Cerebellum (tissue), 4 donors: ENCODE measurements at places on chromosomes 3 and 15. TPM values are rescaled to one million over a fixed set of nuclear protein-coding genes. Genes with fewer than 3 reads are reported as not detected.

DNA sequence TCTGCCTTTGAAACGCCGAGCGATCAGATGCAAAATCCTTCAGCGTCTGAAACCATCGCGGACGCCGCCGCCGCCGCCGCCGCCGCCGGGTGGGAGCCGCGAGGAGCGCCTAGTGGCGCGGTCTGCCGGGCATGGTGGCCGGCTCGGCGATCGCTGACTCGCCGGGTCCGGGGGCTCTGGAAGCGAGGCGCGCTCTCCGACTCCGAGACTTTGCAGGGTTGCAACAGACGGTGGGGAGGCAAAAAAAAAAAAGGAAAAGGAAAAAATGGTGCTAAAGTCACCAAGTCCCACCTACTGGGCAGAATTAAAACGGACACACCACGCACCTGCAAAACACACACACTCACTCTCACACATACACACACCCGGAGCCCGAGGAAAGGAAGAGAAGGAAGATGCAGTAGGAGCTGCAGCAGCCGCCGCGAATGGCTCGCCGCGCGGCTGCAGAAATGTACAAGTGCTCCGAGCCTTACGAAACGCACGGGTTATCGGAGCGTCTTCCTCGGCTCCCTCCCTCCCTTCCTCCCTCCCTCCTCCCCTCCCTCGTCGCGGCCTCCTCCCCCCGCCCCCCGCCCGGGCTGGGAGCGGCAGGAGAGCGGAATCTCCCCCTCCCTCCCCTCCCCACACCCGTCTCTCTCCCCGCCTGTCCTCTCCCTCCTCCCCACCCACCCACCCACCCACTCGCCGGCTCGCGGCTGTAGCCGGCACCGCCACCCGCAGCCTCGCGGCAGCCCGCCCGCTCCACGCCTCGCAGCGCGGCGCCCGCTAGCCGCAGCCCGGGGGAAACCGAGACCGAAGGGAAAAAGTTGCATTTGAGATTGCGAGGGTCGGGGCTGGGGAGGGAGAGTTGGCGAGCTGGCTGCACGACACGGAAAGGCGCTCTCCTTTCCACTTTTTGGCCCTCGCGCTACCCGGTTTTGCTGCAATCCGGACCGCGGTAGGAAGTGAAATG, at the start of gene NTRK3:
NTRK3 (minus strand) TSS at position 461 of the 952 bp plus-strand sequence. CDS start 586 bp downstream, outside the sequence.
- DNase-seq: peak; percentile 80

DNA sequence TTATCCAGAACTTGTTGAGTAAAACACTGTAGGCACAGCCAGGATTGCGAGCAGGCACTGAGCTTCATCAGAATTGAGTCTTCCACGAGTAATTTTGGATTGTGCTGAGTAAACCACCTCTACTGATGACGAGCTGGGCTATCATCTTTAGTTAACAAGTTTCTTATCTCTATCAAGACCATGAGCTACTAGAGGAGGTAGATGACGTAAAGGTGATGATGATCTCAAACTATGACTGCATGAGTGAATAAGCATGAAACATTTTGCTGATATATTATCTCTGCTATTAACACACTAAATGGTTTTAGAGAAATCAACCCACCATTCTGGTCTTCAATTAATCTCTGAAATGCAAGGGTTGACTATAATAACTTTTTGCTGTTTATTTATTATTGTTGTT, 506.0 kb downstream of the GBE1 start:
- DNase-seq: no peak

DNA sequence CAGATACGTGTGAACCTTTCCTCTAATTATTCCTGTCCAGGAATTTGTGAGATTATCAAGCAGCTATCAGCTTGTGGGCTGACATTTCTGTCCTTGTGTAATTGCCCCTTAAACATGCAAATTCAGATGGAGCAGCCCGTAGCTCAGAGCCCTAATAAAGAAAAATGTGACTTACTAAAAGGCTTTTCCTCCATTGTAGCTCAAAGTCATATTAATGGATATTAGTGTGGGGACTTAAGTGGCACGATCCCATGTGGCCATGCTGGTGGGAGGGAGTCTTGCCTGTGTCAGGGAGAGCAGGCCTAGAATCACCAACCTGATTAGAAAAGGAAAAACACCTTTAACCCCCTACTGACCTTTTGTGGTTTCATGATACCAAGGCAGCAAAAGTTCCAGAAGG, 399.2 kb downstream of the LRTM1 start:
- DNase-seq: no peak

DNA sequence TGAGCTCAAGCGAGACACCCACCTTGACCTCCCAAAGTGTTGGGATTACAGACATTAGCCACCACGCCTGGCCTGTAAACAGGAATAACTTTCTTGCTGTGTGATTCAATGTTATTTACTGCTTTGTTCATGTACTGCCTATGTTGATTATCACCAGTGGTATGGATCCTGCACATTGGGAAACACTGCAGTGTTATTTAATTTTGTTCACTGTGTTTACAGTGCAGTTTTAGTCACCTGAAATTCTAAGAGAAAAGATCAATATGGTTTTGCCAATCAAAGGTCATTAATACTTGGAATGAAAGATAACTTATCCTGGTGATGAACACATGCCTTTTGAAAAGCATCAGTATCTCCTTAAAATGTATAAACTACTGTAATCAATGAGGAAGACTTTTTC, 8.6 kb upstream of the GABPB1 start:
- no peak for DNase-seq

GRCh38 chr3:63043631-63044030, 168.4 kb upstream of the CADPS start:
- DNase-seq: peak; percentile 3

- DNase-seq: no peak
These were observed 83.2 kb upstream of the PLSCR4 start for GRCh38 chr3:146334151-146334550.

- no peak for DNase-seq
These were observed 21.7 kb downstream of the GPR176 start for GRCh38 chr15:39898317-39898716.

DNA sequence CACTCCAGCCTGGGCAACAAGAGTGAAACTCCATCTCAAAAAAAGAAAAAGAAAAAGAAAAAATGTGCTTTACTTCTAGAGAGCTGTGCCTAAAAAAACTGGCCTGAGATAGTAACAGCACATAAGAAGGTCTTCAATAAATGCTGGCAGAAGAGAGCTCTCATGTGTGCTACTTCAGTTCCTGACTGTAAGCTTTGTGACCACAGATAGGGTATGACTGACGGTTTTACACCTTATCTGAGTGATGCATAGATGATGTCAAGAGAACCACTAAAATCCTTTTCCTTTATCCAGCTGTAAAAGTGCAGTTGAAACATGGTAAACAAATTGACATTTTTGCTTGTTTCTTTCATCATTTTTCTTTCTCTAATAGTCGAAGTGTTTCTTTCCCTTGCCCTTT, 127.9 kb downstream of the C3orf70 start:
- no peak for DNase-seq

GRCh38 chr15:40064231-40064894, 25.4 kb upstream of the SRP14 start:
- DNase-seq: no peak

GRCh38 chr3:23019596-23020300, 183.4 kb upstream of the UBE2E2 start:
- no peak for DNase-seq

DNA sequence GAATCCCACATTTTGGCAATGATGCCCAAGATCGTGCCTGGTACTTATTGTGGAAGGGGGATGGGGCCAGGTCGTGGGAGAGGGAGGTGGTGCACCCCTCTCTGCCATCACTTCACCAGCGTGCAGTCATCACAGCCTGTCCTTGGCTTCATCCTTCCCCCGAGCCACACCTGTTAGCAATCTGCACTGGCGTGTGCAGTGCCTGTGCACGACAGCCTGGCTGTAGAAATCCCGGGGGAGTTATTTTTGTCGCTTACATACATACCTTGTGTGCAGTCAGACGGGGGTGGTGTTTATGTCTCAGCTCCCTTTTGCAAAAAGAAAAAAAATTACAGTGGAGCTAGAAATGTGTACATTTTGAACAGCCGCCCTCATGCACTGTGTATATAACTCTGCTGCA, 216.0 kb downstream of the TLE3 start:
- no peak for DNase-seq

DNA sequence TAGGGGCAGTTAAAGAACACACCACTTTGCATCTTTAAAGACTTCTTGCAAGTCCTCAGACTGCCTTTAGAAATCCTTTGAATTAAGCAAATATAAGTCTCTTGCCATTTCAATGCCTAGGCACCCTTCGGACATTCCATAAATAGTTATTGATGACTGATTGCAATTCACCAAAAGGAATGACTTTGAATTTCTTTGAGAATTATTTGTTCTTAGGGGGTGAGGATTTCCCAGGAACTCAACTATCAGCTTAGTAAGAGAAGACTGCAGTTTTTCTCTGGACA, 495 bp upstream of the MYEF2 start:
- no peak for DNase-seq

DNA sequence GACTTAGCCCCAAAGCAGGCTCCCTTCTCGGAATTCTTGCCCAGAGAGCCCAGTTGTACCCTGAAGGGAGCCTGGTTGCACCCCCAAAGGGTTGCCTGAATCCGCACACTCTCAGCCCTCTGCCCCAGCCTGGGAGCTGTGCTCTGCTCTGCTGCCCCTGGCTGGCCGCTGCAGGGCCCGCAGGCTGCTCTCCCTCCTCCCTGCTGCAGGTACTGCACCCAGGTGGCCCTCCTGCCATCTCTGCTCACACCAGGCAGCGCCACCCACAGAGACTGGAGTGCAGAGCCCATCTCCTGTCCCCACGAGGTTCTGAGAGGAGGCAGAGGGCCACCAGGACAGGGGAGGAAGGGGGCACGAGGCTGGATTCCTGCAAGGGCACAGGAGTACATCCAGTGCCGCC, 134.2 kb upstream of the NSMCE3 start:
- no peak for DNase-seq

GRCh38 chr15:45163508-45163856, 24.3 kb downstream of the SHF start:
- DNase-seq: no peak

DNA sequence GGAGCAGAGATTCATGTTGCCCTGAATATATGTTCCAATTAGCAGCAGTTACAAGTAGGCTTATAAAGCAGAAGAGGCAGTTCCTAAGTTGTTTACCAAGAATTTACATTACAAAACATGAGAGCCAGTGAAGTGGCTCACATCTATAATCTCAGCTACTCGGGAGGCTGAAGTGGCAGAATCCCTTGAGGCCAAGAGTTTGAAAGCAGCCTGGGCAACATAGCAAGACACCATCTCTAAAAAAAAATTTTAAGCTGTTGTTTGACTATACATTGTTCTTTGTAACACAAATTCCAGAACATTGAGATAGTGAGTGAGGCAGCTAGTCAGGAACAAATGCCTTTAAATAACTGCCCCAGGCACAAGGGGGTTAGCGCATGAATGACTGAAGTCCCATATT, 10.3 kb upstream of the ZMAT3 start:
- DNase-seq: no peak

- DNase-seq: no peak
These were observed 105.4 kb downstream of the SCAPER start for GRCh38 chr15:76799760-76800159.

- DNase-seq: no peak
These were observed 11.2 kb downstream of the ISLR2 start for GRCh38 chr15:74141591-74141990.

- peak; percentile 52 for DNase-seq
These were observed 29.7 kb downstream of the EPHB1 start for GRCh38 chr3:134824791-134825190.

DNA sequence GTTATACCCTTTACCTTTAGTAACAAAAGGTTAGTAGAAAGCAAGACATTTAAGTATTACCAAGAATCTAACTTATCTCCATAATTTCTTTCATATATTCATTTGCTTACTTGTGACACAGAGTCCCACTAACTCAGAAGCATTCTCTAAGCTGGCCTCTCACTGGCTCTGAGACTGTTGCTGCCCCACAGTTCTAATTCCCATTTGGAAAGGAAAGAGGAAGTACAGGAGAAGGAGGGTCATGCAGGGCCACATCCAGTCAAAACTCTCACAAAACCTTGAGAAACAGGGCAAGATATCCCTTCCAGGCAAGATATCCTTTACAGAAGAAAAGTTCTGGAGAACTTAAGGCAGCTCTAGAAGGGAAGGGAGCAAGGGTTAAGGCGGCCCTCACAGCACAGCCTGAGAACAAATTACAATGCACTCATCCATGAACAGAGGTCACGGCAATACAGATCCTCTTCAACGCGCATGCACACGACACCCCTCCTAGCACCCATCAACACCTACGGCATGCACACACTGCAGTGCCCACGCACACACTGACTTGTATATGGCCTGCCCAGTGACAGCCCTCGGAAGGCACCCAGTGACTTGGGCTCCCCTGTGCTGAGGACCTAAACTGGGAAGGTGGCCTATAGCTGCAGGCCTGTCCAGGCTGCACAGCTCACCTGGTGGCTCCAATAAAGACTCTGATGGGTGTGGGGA, 13.0 kb upstream of the MYO5C start:
- no peak for DNase-seq

GRCh38 chr15:75674366-75674765, 26.7 kb downstream of the SNX33 start:
- DNase-seq: no peak

- DNase-seq: no peak
These were observed 132.3 kb downstream of the NTRK3 start for GRCh38 chr15:88124199-88124598.

DNA sequence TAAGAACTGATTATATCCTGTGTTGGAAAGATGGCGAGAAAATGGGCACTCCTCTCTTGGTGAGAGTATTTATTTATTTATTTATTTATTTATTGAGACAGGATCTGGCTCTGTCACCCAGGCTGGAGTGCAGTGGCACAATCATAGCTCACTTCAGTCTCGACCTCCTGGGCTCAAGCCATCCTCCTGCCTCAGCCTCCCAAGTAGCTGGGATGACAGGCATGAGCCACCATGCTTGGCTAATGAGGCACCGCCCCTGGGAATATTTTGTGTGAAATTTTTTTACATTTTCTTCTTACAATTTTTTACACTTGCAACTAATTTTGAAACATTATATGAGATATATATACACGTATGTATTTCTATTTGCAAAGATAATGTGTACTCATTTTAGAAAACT, 150.5 kb upstream of the PRR20G start:
- no peak for DNase-seq

DNA sequence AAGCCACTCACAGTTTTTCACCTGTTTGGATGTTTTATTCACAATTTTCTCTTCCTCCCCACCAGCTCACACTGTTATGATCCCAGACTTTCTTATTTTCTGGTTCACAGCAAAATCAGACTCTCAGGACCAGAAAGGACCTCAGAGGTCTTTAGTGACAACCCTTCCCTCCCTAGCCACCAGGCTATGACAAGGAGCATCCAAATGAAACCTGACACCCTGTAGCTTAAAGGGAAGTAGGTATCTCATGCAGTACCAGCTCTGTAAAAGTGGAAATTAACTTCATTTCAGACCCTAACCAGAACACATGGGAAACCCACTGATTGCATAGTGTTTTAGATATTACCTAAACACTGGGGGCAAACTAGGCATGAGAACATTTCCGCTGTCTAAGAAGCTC, 45.3 kb downstream of the ATP13A5 start:
- no peak for DNase-seq

COLQ gene
- 2.5 TPM for total RNA-seq

DET1 gene
- total RNA-seq: 14.3 TPM

MTMR10 gene
- total RNA-seq: 16.1 TPM

MANF gene
- 19.3 TPM for total RNA-seq

SCAANT1 gene
- not detected for total RNA-seq

MAGI1 gene
- total RNA-seq: 103 TPM

XCR1 gene
- total RNA-seq: not detected

P2RY1 gene
- total RNA-seq: 32.8 TPM

LZTFL1 gene
- total RNA-seq: 22.0 TPM

PIK3CB gene
- total RNA-seq: 34.7 TPM

FOXL2NB gene
- total RNA-seq: 1.9 TPM

STAB1 gene
- 19.8 TPM for total RNA-seq

ATXN7 gene
- 26.7 TPM for total RNA-seq

FSIP1 gene
- total RNA-seq: 6.1 TPM
